ENCODE measurements at places on chromosomes 1 and 21.

GRCh38 chr1:14143777-14144176 is 443.8 kb downstream of the PRDM2 start:
- no peak for DNase-seq

GRCh38 chr1:239805042-239805441 is 286.6 kb upstream of the FMN2 start:
- no peak for DNase-seq

DNA sequence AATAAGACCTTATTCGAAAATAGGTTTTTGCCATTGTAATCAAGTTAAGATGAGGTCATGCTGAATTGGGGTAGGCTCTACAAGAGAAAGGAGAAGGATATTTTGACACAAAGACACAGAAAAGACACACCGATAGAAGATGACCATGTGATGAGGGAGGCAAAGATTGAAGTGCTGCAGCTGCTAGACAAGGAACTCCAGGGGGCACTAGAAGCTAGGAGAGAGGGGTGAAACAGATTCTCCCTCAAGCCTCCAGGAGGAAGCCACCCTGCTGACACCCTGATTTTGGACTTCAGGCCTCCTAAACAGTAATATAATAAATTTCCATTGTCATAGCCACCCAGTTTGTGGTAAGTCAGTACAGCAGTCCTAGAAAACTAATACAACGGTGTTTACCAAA is 506.8 kb upstream of the CAMK1G start:
- DNase-seq, result no peak

GRCh38 chr1:47694011-47694890 is 256.4 kb downstream of the FOXD2 start:
- no peak for DNase-seq

- DNase-seq, result no peak
Observed at GRCh38 chr1:11434926-11435325, 44.0 kb upstream of the DISP3 start.

DNA sequence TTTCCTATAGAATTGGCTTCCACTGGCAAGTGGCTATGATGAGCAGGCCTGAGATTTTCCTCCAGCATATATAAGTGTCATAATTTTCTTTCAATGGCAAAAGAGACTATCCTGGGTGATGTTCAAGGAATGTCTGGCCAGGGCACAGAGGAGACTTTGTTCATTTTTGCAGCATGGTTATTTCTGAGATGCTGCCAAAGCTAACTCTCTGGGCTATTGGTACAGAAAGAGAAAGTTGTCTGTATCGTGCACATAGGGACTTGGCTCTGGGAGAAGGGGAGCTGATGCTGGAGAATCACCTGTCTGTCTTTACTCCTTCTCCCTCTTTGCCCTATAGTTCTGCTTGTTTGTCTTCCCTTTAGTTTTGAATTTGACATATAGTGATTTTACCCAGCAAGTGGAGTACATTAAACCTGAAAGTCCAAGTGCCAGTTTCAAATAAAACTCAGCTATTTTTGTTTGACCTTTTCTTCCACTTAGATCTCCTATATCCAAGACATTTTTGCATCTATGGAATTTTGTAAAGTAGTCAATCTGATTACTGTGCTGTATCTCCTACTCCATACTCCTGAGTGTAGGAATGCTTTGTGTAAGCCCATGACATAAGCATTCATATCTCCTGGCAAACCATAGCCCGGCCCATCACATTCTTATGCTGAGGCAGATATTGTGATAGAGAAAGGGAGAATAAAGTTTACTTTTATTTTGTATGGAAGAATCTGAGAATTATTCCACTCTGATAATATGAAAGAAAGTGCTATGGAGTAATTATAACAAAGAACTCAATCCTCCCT is 3.9 kb downstream of the FNDC7 start:
- DNase-seq, result no peak

GRCh38 chr1:12600335-12600734 is 17.7 kb downstream of the DHRS3 start:
- DNase-seq, result no peak

GRCh38 chr1:50476800-50477199 is 53.6 kb upstream of the DMRTA2 start:
- DNase-seq, result no peak

GRCh38 chr1:51689075-51689440 is 72.2 kb downstream of the OSBPL9 start:
- DNase-seq, result no peak
